ENCODE measurements at places on chromosomes 7 and 10.

DNA sequence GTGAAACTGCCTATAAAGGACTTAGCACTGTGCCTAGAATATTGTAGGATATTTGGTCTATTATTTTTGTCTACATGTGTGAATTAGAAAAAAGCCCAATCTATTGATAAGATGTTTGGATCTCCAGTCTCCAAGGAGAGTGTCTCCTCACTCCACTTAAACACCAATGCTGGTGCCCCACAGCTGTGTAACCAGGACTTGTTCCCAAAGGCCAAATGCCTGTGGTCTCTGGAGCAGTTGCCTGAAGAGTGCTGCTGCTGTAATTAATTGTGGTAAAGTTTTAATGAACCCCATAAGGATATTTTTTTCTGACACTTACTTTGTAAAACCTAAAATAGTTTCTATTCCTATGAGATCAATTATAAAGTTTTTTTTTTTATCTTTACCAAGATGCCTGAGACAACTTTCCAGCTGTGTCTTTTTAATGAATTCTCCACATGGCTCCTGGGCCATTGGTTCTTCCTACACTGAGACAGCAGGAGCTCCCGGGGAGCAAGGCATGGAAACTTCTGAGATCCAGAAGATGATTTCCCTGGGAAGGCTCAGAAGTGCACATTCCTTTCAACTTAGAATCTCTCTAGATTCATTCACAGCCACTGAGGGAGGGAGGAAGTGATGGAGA, 11.2 kb upstream of the OR2A5 start:
- DNase-seq: no peak

DNA sequence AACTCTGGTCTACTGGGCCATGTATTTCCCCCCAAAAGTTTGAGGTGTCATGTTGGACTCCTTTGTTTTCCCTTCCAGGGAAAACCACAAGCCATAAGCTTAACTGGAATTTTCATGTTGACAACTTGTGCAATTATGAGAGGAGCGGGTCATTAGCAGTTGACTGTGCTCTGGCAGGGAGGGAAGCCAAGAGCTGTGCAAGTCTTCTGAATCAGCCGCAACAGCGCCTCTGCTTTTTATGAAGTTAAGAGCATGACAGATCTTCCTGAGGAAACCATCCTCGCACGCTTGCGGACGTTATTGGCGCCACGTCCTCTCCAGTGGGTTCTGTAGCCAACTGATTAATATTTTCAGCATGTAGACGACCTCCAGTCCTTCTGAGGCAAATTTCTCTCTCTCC, 148.7 kb upstream of the MKI67 start:
- DNase-seq: no peak

- peak; percentile 53 for DNase-seq
Measured at GRCh38 chr10:96719850-96720421, 378 bp downstream of the PIK3AP1 start.

GRCh38 chr7:121450631-121451198, 54.6 kb upstream of the FAM3C start:
- DNase-seq: no peak

- DNase-seq: no peak
Measured at GRCh38 chr10:127911218-127911866, 4.4 kb downstream of the PTPRE start.

- no peak for DNase-seq
Measured at GRCh38 chr7:73544678-73545077, 12.8 kb downstream of the BCL7B start.

- no peak for DNase-seq
Measured at GRCh38 chr7:80678707-80679106, 40.3 kb downstream of the CD36 start.

- no peak for DNase-seq
Measured at GRCh38 chr10:21368022-21368582, 157.4 kb downstream of the SKIDA1 start.

- no peak for DNase-seq
Measured at GRCh38 chr10:45487735-45488134, 113.7 kb downstream of the ALOX5 start.

DNA sequence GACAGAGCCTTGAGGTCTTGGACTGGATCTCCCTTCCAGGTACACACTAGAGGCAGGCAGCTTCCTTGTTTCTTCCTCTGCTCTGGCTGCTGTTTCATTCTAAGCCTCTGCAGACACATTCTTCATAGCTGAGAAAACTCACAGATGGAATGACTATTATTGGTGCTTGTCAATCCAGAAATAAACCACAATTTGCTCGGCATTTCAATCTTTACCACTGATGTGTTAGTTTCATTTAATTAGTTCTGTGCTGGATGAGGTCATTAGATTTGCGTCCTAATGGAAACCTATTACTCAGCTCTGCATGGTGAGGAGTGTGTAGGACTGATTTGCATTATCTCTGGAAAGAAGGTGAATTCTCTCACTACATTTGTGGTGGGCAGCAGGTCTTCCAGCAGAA, 392.5 kb downstream of the NRG3 start:
- DNase-seq: no peak

DNA sequence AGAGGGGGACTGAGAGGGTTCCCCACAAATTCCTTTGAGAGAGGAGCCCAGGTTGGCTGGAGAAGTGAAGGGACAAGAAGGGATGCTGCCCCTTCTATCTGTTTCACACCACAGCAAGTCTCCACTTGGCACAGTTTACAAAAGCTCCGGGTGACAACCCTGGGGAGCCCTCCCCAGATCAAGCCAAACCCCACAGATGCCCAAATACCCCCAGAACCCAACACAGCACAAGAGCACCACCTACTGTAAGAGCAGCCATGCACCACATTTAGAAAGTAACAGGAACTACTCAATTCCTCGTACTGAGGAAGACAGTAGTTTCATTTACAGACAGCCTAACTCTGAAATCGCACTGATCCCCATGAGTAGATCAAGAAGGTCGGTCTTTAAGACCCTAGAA, 67.8 kb upstream of the ATP6V0A4 start:
- DNase-seq: no peak

- DNase-seq: no peak
Measured at GRCh38 chr10:90912174-90912573, 8.7 kb downstream of the ANKRD1 start.

GRCh38 chr10:103679096-103679790, 176.1 kb downstream of the SH3PXD2A start:
- no peak for DNase-seq

- DNase-seq: no peak
Measured at GRCh38 chr10:73991203-73991883, 6.6 kb upstream of the VCL start.

DNA sequence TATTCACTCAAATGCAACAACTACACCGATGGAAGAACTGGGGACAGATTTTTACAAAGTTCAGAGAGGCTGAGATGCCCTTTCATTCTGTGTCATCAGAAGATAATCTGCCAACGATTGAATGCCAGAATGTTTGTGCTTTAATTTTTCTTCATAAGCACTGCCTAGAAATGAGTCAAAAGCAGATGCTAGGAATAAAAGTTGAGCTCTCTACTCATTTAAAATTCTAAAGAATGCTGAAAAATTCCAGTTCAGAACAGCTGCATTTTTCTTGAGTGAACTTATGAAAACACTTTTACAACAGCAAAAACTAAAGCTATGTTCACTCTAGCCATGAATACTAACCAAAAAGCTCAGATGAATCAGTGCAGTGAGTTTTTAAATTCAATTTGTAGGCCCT, 22.3 kb upstream of the FAM133B start:
- no peak for DNase-seq

GRCh38 chr7:8236780-8237407, 25.1 kb downstream of the ICA1 start:
- DNase-seq: no peak

- no peak for DNase-seq
Measured at GRCh38 chr7:47578579-47579270, 3.2 kb downstream of the TNS3 start.

GRCh38 chr7:96198047-96198636, 123.8 kb downstream of the SLC25A13 start:
- DNase-seq: no peak

- no peak for DNase-seq
Measured at GRCh38 chr7:22378199-22378980, 21.4 kb upstream of the RAPGEF5 start.

- DNase-seq: no peak
Measured at GRCh38 chr10:72808001-72808400, 85.5 kb upstream of the OIT3 start.

- no peak for DNase-seq
Measured at GRCh38 chr7:104973909-104974415, 40.0 kb upstream of the KMT2E start.

- DNase-seq: no peak
Measured at GRCh38 chr10:45593938-45594275, 78.7 kb downstream of the ZFAND4 start.
